Activated CD4-positive, alpha-beta T cell treated with anti-CD3 and anti-CD28 coated beads, Interleukin-2, amount 50 U/mL, for 48 hours (primary cell): ENCODE measurements at places on chromosomes 6 and 20.

- DNase-seq = no peak
These were observed 315.4 kb upstream of the JARID2 start for GRCh38 chr6:14930366-14930989.

- DNase-seq = no peak
These were observed 77.3 kb downstream of the CDH26 start for GRCh38 chr20:60035486-60035885.

- peak; percentile 82 for DNase-seq
These were observed 17.0 kb downstream of the UQCC2 start for GRCh38 chr6:33694401-33694931.

DNA sequence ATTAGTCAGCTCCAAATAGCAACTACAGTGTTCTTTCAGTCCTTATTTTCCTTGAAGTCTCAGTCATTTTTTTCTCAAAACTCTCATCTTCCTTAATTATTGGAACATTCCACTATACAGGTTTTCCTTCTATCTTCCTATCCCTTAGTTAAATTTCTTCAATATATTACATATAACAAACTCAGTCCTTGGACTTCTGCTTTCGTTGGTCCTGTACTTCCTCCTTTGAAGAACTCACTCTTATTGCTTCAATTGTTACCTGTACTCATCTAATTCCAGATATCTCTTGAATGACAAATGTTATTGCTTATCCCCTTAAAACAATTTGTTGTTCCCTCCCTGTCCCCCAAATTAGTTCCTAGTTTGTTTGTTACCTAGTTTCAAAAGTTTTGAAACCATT is 67.7 kb upstream of the NOTCH4 start:
- no peak for DNase-seq

- no peak for DNase-seq
These were observed 140.3 kb downstream of the COL12A1 start for GRCh38 chr6:75065523-75065922.

DNA sequence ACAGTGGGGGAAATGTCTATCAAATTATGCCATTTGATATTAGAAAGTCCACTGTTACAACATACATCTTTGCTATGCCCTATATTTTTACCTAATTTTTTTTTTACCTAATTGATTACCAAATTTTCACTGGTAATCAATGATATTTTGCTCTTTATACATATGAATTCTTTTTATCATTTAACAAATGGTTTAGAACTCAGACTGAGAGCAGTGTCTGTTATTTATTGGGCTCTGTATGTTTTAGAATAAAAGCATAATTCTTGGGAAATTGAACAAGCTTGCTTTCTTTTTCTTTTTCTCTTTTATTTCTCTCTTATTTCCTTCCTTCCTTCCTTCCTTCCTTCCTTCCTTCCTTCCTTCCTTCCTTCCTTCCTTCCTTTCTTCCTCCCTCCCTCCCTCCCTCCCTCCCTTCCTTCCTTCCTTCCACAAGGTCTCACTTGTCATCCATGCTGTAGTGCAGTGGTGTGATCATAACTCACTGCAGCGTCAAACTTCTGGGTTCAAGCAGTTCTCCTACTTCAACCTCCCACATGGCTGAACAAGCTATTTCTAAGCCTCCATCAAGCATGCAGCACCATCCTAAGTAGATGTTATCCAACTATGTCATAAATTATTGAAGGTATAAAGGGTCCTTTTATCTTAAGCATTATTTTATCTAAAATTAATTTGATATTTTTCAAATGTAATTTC is 911.7 kb upstream of the CITED2 start:
- no peak for DNase-seq

DNA sequence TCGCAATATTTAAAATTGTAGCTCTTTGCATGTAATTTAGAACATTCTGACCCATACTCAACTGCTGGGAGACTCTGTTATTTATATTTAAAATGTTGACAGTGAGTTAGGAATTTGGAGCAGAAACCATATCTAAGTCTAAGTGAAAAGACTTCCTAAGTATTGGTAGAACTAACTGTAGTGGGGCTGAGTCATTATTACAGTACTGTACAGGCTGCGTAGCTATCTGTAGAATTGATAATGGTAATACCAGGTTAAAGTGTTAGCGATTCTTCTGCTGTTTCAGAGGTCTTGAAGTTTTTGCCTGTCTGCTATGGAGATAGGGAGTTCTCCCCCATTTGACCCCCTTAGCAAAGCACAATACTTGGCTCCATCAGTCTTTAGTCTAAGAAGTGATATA is 3.6 kb downstream of the TOP1 start:
- DNase-seq = no peak

GRCh38 chr6:106225581-106225980 is 100.0 kb downstream of the ATG5 start:
- DNase-seq = no peak
